ENCODE measurements at places on chromosomes 4 and X.

DNA sequence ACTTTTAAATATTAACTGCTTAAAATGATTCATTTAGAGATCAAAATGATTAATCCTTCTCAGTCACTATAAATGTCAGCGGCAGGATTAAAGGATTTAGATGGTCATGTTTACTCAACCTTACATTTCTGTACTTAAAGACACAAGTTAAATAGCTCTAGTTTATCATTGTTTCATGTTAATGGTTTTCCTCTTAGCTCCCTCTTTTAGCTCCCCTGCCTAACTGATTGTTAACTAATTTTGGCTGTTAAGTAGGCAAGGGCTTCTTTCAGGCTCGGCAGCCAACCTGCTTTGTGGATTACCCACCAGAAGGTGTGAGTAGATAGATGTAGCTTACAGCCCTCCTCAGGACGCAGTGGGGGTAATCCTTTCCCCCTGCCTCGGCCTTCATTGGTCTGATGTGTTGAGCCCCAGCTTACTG, 96.0 kb downstream of the TENM3 start:
- no peak for DNase-seq

- no peak for DNase-seq
These were observed 1037.4 kb upstream of the PABPC4L start for GRCh38 chr4:135238940-135239339.

- no peak for DNase-seq
These were observed 28.4 kb downstream of the KLF3 start for GRCh38 chr4:38692421-38692820.

GRCh38 chr4:51906167-51906958, 63.4 kb downstream of the DCUN1D4 start:
- DNase-seq = no peak

- DNase-seq = no peak
These were observed 100.7 kb upstream of the ZDHHC15 start for GRCh38 chrX:75623535-75623934.

DNA sequence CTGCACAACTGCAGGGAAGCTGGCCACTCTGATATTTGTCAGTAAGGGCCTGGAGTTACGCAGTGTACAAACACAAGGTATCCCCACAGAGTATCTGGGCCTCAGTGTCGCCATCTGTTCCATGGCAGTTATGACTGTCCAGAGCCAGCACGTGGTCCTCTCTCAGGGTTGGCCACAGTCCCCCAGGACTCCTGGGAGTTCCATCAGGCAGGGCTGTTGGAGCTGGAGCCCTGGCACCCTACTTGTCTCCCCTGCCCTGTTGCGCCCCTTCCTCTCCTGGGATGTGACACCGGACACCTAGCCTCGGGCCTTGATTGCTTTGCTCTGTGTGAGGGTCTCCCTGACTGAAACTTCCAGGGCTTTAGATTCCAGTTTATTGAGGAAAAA, 8.4 kb downstream of the HTRA3 start:
- DNase-seq = no peak

DNA sequence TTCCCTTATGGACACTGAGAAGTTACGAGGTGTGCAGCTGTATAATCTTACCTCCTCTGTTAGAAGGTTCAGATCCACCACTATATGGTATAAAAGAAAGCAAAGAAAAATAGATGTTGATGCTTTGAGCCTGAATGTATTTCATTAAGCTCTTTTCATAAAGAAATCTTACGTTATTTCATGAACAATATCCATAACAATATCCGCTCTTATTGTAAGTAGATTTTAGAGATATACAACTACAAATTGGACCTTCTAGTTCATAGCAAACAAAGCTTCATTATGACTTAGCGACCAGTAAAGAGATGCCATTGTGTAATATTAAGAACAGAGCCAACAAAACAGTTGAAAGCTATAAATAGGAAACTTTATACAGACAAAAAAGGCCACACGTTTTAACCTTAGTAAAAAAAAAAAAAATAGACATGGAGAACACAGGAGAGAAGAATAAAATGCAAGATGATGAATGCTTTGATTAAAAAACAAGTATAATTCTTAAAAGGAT, 203.6 kb downstream of the PDGFC start:
- no peak for DNase-seq

DNA sequence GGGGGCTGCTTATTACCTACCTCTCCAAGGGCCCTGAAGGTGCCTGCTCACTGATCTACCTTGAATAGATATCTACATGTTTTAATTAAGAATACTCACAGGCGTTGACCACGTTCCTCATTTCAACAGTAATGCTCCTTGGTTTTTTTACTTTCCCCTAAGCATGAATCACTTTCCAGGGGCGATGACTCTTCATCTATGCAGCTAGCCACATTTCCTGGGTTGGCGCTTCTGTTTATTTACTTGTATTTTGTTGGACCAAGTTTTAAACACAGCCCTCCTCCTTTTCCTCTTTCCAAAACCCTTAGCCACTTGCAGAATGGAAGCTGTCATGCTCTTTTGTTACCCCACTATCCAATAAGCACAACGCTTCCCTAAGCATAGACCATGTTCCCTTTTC, 50.8 kb downstream of the CBLL2 start:
- DNase-seq = no peak

- no peak for DNase-seq
These were observed 112.9 kb downstream of the PTPN13 start for GRCh38 chr4:86706923-86707597.

GRCh38 chrX:109997786-109998452, 5.0 kb upstream of the TMEM164 start:
- no peak for DNase-seq

GRCh38 chr4:2741626-2742025, 14.5 kb downstream of the TNIP2 start:
- no peak for DNase-seq

- DNase-seq = no peak
These were observed 59.1 kb upstream of the USP9X start for GRCh38 chrX:41025926-41026701.

Measured in GM12891 (cell line).